Brain (organoid and tissue), 16 donors: ENCODE measurements at places on chromosomes 5 and 9.

- no peak for DNase-seq
Observed at GRCh38 chr5:50740832-50741231, 74.4 kb downstream of the PARP8 start.

DNA sequence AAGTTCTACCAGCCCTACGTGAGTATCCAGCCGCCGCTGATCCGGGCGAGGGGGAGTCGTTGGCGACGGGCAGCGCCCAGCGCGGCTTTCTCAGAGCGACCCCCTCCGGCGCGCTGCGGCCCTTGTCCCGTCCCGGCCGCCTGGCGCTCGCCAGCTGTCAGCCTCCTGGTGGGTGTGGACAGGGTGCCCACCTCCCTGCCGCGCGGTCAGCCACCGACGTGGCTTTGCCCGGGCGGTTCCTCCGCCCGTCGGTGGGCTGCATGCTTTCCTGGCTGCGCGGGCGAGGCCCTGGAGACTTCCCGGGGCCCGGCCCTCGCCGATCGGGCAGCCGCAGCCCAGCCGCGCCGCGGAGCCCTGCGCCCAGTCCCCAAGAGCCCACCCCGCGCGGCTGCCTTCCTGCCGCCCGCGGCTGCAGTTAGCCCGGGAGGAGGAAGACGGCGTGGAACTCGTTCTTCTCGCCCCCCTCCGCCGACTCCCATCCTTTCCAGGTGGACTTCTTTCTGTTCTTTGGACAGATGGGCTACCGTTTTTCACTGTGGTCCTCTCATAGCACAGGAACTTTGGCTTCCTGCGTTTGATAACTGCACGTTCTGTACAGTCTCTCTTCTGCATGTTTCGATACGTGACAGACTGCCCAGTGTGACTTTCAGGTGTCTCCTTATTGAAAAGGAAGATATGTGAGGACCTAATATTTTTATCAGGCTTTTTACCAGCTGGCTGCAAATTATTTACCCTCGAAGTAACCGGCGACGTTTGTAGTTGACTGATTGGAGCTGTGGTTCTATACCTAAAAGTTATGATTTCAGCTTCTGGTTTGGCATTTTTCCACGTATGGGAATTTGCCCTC lies 577 bp downstream of the AP3S1 start:
- DNase-seq = no peak

- no peak for DNase-seq
Observed at GRCh38 chr5:29131285-29131684, 2062.2 kb upstream of the CDH6 start.

- no peak for DNase-seq
Observed at GRCh38 chr9:137234758-137235423, 4.2 kb downstream of the SLC34A3 start.

- peak; percentile 51 for DNase-seq
Observed at GRCh38 chr9:89994988-89995613, 390.3 kb downstream of the GADD45G start.

DNA sequence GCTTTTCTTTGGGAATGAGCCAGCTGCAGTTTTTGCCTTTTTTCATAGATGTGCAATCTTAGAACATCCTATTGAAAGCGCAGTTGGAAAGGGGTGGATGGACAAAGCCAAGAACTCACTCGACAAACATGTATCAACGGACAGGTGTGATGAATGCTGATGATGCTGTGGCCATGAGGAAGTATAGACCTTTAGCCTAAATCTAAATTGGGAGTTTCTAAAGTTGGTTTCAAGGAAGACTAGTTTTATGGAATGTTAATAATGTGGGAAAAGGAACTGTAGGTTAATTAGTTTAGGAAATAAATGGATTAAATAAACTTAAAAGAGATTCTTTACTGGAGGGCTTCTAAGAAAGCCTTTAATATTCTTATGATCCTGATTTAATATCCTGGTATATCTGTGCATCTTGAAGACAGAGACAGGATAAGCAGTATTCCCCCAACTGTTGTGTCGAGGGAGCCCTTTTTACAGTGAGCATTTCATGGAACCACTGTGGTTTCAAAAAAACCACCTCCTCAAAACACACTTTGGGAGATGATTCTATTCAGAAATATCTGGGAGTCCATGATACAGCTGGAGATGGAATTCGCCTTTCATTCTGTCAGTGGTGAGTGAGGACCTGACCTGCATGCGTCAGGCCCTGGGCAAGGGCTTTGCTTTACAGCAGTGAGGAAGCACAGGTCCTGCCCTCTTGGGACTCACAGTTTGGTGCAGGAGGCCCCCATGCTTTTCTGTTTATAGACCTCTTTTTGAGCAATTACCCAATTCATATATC lies 82.6 kb downstream of the AOPEP start:
- DNase-seq = no peak

GRCh38 chr5:65032250-65032649 lies 263.5 kb downstream of the CWC27 start:
- DNase-seq = no peak

- no peak for DNase-seq
Observed at GRCh38 chr9:14351221-14351836, 37.4 kb upstream of the NFIB start.

GRCh38 chr9:107360098-107360497 lies 77.0 kb downstream of the RAD23B start:
- DNase-seq = no peak

DNA sequence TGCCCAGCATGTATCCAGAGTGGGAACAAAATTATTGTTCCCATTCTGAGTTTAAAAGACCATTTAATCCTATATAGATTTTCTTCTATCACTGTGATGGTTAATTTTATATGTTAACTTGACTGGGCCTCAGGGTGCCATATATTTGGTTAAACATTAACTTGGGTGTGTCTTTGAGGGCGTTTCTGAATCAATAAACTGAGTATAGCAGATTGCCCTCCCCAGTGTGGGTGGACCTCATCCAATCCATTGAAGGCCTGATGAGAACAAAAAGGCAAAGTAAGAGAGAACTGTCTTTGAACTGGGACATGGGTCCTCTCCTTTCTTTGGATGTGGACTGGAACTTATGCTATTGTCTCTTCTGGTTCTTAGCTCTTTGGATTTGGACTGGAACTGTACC lies 17.3 kb downstream of the RIOK2 start:
- no peak for DNase-seq

DNA sequence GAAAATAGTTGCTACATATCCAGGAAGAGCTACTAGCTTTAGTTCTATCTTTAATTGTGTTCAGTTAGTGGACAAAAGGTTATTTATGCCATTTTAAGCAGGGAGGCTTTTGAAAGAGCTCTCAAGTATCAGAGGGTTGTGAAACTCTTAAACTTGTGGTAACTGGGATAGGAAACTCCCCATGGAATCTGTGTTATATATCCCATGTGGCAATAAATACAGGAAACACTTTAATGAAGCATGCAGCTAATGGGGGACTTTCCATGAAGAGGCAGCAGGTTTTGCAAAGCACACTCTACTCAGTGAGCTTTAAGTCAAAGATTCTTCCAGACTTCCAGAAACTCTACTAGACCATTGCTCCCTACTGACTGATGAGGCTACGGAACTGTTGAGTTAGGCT lies 805.0 kb upstream of the C9orf72 start:
- no peak for DNase-seq

DNA sequence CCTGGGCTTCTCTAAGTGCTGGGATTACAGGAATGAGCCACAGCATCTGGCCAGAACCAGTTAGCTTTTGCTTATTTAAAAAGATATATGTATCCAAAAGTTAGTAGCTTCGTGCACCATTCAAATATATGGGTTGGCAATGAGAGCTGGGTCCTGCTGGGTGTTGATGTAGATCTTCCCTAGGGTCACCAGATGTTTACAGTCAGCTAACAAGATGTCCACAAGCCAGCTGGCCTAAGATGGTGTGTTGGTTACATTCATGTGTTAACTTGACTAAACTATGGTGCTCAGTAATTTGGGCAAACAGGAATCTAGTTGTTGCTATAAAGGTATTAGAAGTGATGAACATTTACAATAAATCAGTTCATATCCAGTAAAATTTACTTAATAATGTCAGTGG lies 948.6 kb upstream of the EDIL3 start:
- no peak for DNase-seq

GRCh38 chr5:144468571-144468970 lies 297.9 kb downstream of the KCTD16 start:
- peak; percentile 31 for DNase-seq

GRCh38 chr9:91761362-91761761 lies 188.7 kb downstream of the ROR2 start:
- DNase-seq = no peak

GRCh38 chr9:96025995-96026602 lies 150.6 kb downstream of the ERCC6L2 start:
- DNase-seq = peak; percentile 50

DNA sequence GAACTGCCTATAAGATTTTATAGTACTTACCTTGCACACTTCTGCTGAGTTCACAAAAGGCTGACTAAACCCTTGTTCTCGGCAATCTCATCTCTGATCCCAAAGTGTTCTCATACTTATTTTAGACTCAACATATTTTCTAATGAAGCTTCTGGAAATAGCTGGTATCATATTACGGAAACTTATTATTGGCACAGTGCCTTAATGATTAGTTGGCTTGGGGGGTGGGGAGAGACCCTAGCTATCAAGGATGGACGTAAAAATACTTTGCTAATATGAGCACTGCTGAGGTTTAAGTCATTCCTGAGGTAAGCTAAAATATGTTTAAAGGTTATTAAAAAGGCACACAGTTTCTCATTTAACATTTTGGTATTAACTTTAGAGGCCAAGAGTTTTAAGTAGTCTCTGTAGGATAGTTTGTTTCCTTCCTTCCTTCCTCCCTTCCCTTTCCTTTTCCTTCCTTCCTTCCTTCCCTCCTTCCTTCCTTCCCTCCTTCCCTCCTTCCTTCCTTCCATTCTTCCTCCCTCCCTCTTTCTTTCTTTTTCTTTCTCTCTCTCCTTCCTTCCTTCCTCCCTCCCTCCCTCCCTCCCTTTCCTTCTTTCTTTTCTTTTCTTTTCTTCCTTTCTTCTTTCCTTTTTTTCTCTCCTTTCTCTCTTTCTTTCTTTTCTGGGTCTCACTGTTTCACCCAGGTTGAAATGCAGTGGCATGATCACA lies 31.5 kb downstream of the ZSWIM6 start:
- no peak for DNase-seq

GRCh38 chr9:110109333-110110092 lies 98.4 kb downstream of the C9orf152 start:
- DNase-seq = no peak

GRCh38 chr9:19488721-19489120 lies 79.9 kb downstream of the ACER2 start:
- no peak for DNase-seq

- DNase-seq = peak; percentile 95
Observed at GRCh38 chr5:45507178-45507577, 189.0 kb downstream of the HCN1 start.

DNA sequence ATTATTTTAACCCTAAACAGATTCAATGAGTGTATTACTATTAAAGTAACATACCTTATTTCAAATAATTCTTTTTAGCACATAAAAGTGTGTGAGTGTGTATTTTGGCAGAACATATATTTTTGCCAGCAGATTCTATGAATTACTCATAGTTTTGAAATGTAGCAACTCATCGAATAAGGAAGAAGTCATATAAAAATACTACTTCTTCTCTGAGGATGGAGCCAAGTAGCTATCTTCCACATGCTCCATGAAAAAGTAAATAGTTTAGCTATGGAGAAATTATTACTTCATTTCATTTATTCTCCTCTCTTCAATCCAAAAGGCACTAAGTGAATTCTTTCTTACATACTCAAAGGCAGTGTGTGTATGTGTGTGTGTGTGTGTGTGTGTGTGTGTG lies 1090.4 kb upstream of the CDH6 start:
- DNase-seq = no peak

GRCh38 chr5:149414405-149415065 lies 35.4 kb upstream of the IL17B start:
- DNase-seq = no peak

DNA sequence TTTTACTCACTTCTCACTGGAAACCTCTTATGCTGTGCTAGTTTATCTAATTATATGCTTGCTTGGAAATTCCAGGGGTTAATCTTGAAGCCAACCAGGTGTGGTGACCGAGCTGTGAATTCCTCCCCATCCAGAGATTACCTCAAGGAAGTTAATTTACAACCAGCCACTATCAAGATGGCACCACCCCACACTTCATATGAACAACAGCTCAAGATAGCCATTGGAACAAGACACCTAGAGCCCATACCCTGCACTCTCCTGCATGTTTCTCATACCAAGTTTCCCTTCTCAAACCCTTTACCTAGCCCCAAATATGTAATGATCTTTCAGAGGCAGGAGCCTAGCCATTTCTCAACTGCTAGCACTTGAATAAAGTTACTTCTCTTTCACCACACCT lies 2156.9 kb upstream of the C9orf72 start:
- no peak for DNase-seq

DNA sequence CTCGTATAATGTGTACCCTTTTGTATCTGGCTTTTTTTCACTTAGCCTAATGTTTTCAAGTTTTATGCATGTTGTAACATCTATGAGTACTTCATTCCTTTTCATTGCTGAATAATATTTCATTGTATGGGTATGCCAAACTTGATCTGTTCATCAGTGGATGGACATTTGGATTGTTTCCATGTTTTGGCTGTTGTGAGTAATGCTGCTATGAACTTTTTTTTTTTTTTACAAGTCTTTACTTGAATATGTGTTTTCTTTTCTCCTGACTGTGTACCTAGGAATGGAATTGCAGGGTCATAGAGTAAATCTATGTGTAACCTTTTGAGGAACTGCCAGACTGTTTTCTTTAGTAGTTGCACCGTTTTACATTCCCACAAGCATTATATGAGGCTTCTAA lies 52.4 kb downstream of the MTREX start:
- DNase-seq = no peak

DNA sequence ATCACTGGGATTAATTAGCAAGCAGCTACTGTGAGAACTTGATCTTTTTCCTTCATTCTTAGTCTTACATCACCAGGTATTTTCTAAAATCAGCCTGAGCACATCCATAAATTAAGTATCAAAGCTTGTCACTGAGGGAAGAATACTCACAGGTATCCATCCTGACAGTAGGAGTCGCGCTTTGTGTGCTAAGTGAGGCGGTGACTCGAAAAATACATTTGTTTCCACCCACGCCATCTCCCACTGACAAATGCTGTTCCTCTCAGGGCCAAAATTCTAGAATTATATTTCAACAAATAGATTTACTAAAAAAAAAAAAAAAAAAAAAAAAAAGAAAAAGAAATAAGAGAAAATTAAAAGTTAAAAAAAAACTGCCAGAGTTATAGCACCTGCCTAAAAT lies 34.1 kb upstream of the GABRB2 start:
- peak; percentile 48 for DNase-seq

- DNase-seq = no peak
Observed at GRCh38 chr9:113352006-113352405, 2.7 kb downstream of the BSPRY start.

- no peak for DNase-seq
Observed at GRCh38 chr9:135514342-135515082, 6.7 kb upstream of the LCN1 start.

GRCh38 chr5:119400245-119400644 lies 44.4 kb downstream of the TNFAIP8 start:
- no peak for DNase-seq

DNA sequence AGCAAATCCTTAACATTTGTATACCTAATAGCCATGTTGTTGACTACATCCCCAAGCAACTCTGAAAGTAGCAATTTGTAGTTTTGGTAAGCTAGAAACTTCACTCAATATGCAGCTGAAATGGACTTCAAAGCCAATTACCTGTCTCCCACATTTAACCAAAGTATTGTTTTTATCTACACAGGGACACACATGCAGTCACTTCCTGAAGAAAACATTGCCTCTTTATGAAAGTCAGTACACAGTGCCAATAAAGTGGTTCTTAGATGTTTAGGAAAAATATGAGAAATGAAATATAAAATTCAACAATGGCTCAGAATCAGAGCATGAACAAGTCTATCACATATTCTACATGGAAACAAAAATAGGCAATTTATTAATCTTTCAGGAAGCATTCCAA lies 49.2 kb downstream of the OXCT1 start:
- DNase-seq = no peak
